ENCODE measurements at places on chromosomes 11 and 22.

GRCh38 chr11:41245184-41245583 is 214.3 kb downstream of the LRRC4C start:
- no peaks in the 10 kb centered on the region for H3K27me3 ChIP-seq
- no peaks in the 10 kb centered on the region for H3K36me3 ChIP-seq
- no peak overlapping the region for H3K4me3 ChIP-seq
- H3K4me1 ChIP-seq: no peaks in the 10 kb centered on the region

- H3K27me3 ChIP-seq: peaks cover 16% of the 10 kb centered on the region
- no peaks in the 10 kb centered on the region for H3K4me1 ChIP-seq
- no peak overlapping the region for H3K4me3 ChIP-seq
- no peak for DNase-seq
- H3K36me3 ChIP-seq: no peaks in the 10 kb centered on the region
Observed at GRCh38 chr11:131910523-131911387, 540.3 kb downstream of the NTM start.

DNA sequence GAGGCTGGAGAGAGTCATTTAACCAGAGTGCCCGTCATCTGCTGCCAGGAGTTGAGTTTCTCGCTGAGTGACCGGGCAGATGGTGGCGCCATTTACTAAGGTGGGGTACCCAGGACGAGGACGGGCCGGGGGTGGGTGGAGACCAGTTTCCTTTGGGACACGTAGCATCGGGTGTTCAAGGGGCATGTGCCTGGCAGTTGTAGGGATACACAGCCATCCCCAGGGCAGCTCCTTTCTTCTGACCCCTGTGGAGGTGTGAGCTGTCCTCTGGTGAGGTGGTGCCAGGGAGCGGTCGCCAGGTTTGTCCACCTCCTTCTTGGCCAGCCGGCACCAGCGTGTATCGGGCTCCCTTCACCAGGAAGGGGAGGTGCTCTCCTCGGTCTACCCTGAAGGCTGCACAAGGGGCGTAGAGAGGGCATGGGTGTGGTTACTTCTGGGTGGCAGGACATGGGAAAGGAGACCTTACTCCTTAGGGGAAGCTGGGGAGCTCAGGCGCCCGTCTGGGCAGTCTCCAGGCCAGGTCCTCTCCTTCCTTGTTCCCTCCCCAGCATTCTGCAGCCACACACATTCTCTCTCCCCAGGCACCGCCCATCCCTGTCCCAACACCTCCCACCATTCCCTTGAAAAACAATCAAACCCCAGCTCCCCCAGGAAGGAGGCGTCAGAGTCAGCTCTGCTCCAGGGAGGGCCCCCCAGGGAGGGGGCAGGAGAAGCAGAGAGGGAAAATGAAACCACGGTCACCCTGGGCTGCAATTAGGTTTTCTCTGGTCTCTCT is 10.3 kb upstream of the MB start:
- peaks cover 11% of the 10 kb centered on the region for H3K27me3 ChIP-seq
- no peaks in the 10 kb centered on the region for H3K36me3 ChIP-seq
- peak overlapping the region; percentile 77 for H3K4me3 ChIP-seq
- peak overlapping the region; percentile 30 for H3K27ac ChIP-seq
- H3K4me1 ChIP-seq: peaks cover 13% of the 10 kb centered on the region

- H3K27me3 ChIP-seq: peaks cover 11% of the 10 kb centered on the region
- H3K4me1 ChIP-seq: no peaks in the 10 kb centered on the region
- DNase-seq: no peak
Observed at GRCh38 chr11:121665206-121665838, 212.6 kb upstream of the SORL1-AS1 start.

GRCh38 chr11:7032692-7033091 is 12.4 kb downstream of the NLRP14 start:
- H3K27ac ChIP-seq: no peak overlapping the region
- no peaks in the 10 kb centered on the region for H3K36me3 ChIP-seq
- peaks cover 8% of the 10 kb centered on the region for H3K27me3 ChIP-seq
- no peak overlapping the region for H3K4me3 ChIP-seq
- DNase-seq: no peak

GRCh38 chr11:119155733-119156492 is 7.1 kb downstream of the ABCG4 start:
- no peak for DNase-seq
- H3K27me3 ChIP-seq: peaks cover 31% of the 10 kb centered on the region
- peak overlapping the region; percentile 17 for H3K27ac ChIP-seq
- no peaks in the 10 kb centered on the region for H3K36me3 ChIP-seq
- no peaks in the 10 kb centered on the region for H3K4me1 ChIP-seq
- no peak overlapping the region for H3K4me3 ChIP-seq

GRCh38 chr22:27381960-27382742 is 419.4 kb downstream of the MN1 start:
- peaks cover 10% of the 10 kb centered on the region for H3K27me3 ChIP-seq
- no peaks in the 10 kb centered on the region for H3K36me3 ChIP-seq
- H3K27ac ChIP-seq: no peak overlapping the region

DNA sequence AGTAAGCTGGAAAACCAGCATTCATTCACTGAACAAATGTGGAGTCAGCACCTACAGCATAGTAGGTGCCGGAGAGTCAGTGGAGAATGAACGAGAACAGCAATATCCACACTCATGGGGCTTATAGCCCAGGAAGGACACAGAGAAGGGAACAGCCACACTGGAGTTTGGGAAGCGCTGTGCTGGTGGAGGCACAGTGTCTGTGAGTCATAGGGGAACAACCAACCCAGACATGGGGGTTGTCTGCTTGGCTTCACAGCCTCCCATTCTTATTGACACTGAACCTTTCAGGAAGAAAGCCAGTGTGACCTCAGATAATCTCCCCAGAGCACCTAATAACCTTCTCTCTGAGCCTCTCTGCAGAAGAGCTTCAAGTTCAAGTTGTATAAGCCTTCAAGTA is 56.6 kb upstream of the UBASH3B start:
- DNase-seq: no peak
- no peak overlapping the region for H3K27ac ChIP-seq
- H3K36me3 ChIP-seq: no peaks in the 10 kb centered on the region
- H3K4me3 ChIP-seq: no peak overlapping the region

Measured in effector memory CD8-positive, alpha-beta T cell (primary cell).